ENCODE measurements at places on chromosomes 2 and 18.
A peak's percentile ranks its signal among the peaks of the same experiment; 100 is the strongest.

DNA sequence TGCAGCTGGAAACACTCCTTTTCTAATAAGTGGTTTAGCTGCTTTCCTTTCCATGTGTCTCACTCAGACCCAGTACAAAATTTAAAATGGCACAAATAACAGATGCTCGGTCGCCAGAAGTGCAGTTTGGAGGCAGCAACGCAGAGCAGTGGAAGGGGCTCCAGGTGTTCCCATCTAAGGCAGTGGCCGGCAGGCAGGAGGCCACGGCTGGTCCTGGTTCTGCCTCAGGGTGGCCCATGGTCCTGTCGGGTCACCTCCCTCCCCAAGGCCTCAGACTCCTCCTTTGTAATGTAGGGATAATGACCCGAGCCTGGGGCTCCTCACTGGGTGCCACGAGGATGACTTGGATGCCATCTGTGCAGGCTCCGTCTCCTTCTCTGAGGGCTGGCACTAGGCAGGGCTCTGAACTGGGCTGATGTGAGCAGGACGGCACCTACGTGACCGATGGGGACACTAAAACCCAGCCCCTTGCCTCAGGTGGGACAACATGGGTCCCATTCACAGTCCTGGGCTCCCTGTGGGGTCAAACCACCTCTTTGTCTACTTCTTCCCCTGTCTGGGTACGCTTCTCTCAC lies 80.9 kb upstream of the SLC66A3 start:
- DNase-seq: no peak

GRCh38 chr2:96161898-96162297 lies 16.7 kb upstream of the DUSP2 start:
- DNase-seq: no peak

GRCh38 chr2:102483086-102483485 lies 10.1 kb downstream of the SLC9A4 start:
- no peak for DNase-seq

- DNase-seq: no peak
These were observed 69.2 kb downstream of the EHBP1 start for GRCh38 chr2:62774555-62775366.

- DNase-seq: no peak
These were observed 55.1 kb downstream of the TGFA start for GRCh38 chr2:70498528-70498927.

DNA sequence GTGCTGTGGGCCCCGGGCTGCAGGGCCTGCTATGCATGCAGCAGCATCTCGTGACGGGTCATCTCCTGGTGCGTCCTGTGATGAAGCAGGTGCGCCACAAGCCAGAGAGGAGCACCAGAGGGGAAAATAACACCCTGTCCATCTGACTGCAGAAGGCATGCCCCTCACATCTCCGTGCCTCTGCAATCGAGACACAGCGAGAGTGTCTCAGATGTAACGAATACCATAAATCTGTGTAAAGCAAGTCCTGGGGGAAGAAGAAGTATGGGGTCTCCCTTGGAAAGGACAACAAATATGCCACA lies 137.5 kb downstream of the PTGR3 start:
- DNase-seq: no peak

GRCh38 chr2:223696719-223697118 lies 94.6 kb upstream of the SCG2 start:
- peak; percentile 40 for DNase-seq

- no peak for DNase-seq
These were observed 979 bp downstream of the LONRF2 start for GRCh38 chr2:100321179-100321865.

DNA sequence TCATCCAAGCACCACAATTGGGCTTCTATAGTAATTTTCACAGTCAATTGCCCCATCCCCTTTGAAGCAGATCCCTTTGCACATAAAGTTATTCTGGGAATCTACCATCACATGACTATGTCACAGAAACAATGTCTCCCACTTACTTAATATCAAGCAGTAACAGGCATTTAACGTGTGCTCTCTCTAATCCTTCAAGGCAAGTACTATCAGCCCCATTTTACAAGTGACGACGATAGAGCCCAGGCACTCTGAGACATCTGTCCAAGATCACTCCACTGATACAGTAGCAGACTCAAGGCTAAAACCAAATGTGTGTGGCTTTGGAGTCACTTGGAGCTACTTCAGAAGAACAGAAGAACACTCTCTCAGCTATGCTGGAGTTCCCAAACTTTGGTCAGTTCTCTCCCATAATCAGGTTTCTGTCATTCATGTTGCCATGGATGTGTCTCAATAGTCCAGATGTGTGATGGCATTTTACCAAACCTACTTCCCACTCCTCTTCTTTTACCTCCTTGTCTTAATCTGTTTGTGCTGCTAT lies 39.7 kb downstream of the PID1 start:
- DNase-seq: no peak

- no peak for DNase-seq
These were observed 42.6 kb upstream of the EDAR start for GRCh38 chr2:109031476-109032228.

GRCh38 chr2:30984148-30984547 lies 154.1 kb downstream of the GALNT14 start:
- DNase-seq: no peak

DNA sequence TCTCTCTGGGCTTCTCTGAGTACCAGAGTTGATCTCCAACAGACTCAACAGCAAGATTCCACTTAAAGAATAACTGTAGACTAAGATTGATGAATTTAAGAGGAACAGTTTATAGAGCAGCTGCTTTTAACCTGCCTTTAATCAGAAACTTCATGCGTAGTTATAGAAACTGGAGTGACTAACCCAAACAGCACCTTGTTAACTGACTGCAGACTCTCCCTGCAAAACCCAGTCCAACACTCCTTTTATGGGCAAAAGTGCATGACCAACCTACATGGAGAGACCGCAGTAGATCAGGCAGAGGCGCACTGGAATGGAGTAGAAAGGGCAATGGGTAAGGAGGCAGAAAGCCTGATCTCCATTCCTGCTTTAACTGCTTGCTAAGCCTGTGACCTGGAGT lies 110.6 kb downstream of the NRP2 start:
- DNase-seq: no peak

DNA sequence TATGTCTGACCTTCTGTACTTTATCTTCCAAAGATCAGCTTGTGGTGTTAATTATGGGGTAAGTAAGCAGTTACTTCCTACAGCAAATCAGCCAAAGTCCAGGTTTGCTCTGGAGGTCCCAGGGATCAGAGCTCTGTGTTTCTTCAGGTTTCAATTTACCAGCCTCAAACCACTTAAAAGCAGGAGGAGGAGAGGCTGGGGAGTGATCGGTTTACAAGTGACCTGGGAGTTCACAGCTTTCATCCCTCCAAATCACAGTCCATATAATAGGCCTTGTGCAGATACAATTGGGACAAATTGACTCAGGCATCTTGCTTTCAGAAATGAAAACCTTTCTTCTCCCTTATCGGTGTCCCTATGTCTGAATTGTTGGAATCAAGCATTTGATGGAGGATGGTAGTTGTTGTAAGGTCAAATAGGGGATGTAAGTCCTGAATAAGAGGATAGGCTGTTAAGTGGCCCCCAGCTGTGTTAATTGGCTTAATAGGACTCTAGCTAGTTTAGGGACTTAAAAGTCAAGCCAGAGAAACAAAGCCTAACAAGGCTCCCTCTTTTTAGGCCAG lies 188.0 kb upstream of the NT5C1B start:
- DNase-seq: no peak

DNA sequence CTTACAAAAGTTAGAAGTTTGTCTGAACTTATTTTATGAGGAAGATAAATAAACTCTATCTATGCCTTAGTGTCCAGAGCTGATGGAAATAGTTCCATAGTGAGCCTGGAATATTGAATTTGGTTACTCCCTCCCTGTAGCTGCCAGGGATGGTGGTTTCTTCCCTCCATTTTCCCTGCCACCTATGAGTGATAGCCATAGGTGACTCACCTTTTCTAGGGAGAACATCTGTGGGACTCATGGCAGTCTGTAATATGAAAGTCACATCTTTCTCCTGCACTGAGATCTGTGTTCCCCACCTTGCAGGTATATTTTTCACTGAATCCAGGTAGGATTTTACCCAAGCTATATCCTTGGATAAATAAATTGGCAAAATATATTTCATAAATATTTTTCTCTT lies 148.8 kb downstream of the TPGS2 start:
- no peak for DNase-seq

All from NCI-H774 (cell line).